ELR (cell line): ENCODE measurements at places on chromosomes 6 and 20.
A peak's percentile ranks its signal among the peaks of the same experiment; 100 is the strongest.

- no peak for DNase-seq
Observed at GRCh38 chr6:23016696-23017095, 447.3 kb downstream of the HDGFL1 start.

DNA sequence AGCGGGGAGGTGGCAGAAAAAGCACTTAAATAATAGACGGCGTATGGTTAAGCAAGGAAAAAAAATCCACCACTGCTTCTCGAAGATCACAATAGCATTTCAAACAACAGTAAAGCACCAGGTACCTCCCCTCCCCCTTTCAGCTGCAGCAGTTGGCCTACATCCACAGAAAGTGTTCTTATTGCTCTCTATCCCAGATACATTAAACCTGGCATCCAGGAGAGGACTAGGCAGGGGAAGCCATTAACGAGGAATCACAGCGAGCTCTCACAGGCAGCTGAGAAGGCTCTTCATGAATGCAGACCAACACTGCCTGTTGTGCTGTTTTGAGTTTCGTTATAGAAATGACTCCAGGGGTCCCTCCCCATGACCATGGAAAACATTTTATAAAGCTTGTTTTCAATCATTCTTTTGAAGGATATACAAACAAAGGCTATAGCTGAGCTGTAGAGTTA, 11.8 kb downstream of the FYN start:
- no peak for DNase-seq

GRCh38 chr20:34675561-34675960, 1.3 kb downstream of the PIGU start:
- no peak for DNase-seq

- DNase-seq = no peak
Observed at GRCh38 chr6:126963077-126963809, 155.2 kb upstream of the RSPO3 start.

- peak; percentile 80 for DNase-seq
Observed at GRCh38 chr6:148999501-148999900, 252.7 kb downstream of the UST start.

GRCh38 chr6:136059308-136059707, 190.8 kb downstream of the MTFR2 start:
- DNase-seq = no peak

GRCh38 chr6:116157391-116157790, 31.5 kb upstream of the COL10A1 start:
- no peak for DNase-seq

- DNase-seq = peak; percentile 79
Observed at GRCh38 chr6:132412656-132413498, 11.6 kb upstream of the MOXD1 start.

GRCh38 chr6:158758451-158758860, 60.7 kb downstream of the EZR start:
- DNase-seq = no peak

- DNase-seq = peak; percentile 24
Observed at GRCh38 chr20:7608250-7608649, 332.0 kb downstream of the HAO1 start.

DNA sequence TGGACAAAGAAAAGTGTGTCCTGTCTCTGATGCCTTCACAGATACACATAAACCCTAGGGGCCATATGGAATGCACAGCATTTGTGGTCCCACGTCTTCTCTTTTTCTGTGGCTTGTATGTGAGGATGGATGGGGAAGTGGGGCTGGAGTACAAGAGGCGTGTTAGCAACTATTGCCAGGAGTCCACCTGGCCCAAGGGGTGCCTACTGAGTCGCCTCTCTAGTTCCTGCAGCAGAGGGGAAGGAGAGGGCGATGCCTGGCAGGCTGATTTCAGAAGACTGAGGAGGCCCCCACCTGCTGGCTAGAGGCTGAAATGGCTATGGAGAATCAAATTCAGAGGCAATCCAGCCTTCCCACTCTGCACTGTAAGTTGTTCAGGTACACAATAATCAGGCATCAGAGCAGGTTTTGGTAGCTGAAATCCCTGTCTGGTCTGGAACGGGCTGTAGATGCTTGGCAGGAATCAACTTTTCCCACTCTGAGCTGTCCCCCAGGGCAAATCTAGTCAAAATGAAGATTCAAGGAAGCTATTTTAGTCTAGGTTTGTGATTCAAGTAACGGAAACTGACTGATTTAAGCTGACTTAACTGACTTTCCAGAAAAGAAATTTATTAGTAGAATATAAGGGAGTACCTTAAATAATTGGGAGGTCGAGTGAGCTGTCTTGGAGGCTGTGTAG, 14.9 kb upstream of the PPARD start:
- peak; percentile 73 for DNase-seq

- no peak for DNase-seq
Observed at GRCh38 chr6:79143320-79143898, 65.4 kb upstream of the PHIP start.

DNA sequence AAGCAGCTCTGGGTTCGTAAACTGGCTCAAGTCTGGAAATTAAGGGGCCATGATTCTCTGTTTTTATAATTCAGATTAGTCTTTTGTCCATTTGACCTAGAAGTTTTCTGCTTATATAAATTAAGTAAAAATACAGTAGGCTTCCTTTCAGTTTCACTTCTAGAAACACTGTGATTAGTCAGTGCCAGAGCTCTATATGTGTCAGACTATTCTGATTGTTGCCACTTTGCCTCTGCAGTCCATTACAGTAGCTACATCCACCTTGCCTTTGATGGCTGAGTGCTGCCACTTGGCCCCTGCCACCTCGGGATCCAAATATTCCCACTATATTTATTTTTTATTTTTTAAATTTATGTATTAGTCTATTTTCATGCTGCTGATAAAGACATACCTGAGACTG, 7.9 kb downstream of the ZC2HC1B start:
- peak; percentile 34 for DNase-seq

GRCh38 chr6:16078064-16078463, 50.8 kb upstream of the MYLIP start:
- DNase-seq = no peak

- DNase-seq = no peak
Observed at GRCh38 chr6:123007885-123008284, 11.8 kb downstream of the CLVS2 start.

- no peak for DNase-seq
Observed at GRCh38 chr20:13915284-13915683, 75.1 kb downstream of the SEL1L2 start.

GRCh38 chr6:20704325-20705025, 170.2 kb downstream of the CDKAL1 start:
- DNase-seq = no peak

- DNase-seq = no peak
Observed at GRCh38 chr20:1420066-1420465, 27.2 kb upstream of the FKBP1A start.

GRCh38 chr20:58111310-58112016, 117.0 kb downstream of the ANKRD60 start:
- DNase-seq = no peak

DNA sequence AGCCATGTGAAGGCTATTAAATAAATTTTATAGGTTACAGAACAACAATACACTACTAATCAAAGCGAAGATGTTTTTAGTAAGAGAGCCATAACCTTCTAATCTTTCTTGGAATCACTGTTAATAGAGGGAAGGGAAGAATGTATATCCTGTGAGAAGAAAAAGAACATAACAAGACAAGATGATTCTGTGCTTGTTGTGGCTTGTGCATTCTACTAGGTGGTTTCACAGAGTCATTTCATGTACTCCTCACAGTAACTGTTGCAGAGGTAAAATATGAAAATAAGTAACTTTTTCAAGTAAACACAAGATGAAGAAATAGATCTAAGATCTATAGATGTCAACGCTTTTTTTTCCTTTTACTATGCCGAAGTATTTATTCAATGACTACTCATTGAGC, 116.9 kb upstream of the FAM83B start:
- DNase-seq = no peak

DNA sequence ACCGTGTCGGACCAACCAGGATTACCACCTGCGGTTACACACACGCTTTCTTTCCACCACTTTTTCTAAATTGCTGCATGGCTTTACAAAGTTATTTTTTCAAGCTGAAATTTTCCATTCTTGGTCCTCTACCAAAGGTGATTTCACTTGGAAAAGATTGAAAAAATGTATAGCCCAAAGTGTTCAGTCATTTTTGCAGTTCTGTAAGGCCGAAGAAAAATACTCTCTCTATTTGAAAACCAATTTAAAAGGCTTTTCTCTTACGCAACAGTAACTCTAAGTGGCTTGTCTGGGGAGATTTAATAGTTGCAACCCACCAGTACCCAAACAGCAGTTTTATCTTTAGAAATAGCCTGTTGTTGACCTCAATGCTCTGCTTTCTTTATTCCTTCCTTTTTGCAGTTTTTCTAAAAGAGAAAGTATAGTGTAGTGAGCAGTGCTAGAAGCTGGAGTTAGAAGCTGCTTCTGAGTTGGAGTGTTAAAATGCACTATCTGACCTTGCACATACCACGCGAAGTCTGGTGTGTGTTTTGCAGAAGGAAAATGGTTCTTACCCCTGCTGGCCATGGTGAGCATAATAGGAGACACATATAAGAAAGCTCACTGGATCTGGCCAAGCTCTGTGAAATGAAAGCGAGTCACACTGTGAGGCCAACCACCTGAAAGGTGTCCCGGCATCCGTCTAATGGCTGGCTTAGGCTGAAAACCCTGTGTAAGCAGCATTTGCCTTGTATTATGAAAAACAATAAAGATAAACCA, 271.6 kb upstream of the PRND start:
- DNase-seq = peak; percentile 30

DNA sequence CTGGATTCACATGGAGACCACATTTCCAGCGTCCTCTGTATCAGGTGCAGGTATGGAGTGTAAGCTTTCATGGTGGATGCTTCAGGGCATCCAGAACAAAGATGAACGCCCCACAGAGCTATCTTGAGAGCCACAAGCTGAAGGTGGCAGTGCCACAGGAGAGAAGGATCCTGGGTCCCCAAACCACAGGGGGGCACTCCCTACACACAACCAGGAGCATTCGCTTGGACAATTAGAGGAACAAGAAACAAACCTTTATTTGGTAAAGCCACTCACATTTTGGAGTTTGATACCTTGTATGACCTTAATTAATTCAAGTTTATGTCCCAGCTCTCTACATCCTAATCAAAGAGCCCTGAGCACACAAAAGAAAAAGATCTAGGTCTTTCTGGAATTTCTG, 406.3 kb downstream of the PREX1 start:
- no peak for DNase-seq

- no peak for DNase-seq
Observed at GRCh38 chr6:320351-321157, 28.3 kb downstream of the DUSP22 start.

DNA sequence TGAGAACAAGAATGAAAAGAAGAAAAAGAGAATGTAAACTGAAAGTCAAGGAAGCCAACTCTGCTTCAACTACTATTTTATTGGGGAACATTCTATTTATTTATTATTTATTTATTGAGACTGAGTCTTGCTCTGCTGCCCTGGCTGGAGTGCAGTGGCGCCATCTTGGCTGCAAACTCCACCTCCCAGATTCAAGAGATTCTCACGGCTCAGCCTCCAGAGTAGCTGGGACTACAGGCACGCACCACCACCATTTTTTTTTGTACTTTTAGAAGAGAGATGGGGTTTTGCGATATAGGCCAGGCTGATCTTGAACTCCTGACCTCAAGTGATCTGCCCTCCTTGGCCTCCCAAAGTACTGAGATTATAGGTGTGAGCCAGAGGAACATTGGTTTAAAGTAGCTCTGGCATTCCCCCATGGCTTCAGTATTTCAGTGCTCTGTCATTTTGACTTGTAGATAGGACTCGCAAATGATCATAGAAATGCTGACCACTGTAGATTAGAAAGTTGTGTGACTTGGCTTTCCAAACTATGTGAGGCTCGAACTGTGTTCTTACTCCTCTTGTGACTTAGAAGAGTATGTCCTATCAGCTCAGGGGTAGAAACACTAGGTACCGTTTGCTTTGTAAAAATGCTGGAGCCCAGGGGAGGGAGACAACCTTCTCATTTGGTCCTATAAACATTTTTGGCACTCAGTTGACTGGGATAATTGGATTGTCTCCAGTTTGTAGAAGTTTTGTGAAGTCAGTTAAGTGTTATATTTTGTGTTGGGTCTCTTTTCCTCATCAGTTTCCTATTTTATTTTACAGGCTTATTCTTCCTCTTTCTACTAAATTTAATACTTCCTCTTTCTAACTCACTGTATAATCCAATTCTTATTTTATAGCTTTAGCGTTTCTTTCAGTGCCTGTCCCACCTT, 544.9 kb upstream of the CITED2 start:
- DNase-seq = no peak

DNA sequence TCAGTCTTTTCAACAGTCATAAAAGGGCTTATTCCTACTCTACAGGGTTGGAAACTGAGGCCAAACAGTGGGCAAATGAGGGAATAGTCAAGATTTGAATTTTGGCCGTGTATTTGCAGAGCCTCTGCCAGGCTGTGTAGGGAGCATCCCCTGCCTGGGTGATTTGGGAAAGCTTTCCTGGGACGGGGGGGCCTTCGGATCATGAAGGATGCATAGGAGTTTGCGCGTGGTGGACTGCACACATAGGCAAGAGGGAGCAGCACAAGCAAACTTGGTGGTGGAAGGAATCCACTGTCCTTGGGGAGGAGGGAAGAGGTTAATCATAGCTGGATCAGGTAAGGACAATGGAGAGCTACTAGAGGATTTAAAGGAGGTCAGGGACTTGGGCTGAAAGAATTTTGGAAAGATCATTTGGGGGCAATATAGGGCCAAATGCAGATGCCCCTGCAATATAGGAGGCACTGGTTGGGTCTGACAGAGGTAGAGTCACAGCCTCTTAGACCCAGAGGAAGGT, 2.5 kb downstream of the PTPRA start:
- DNase-seq = no peak

DNA sequence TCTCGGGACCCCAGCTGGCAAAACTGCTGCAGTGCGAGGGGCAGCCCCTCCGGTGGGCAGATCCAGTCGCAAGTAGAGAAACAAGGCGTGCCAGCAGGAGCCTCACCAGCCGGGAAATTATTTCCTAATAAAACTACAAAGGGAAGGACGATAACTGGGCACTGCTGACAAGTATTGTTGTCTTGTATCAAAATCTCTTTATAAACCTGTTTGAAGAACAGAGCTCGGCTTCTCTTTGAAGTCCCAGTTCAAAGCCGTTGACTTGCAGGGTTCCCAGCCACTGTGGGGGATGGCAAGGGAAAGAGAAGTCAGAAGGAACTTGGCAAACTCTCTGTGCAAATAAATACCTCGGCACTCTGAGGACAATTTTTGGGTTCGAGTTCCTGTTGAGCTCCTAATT, 504.5 kb downstream of the CD83 start:
- no peak for DNase-seq
